Activated CD4-positive, CD25-positive, alpha-beta regulatory T cell treated with anti-CD3 and anti-CD28 coated beads, Interleukin-2, amount 50 U/mL, for 24 hours (primary cell): ENCODE measurements at places on chromosomes 1 and 21.

DNA sequence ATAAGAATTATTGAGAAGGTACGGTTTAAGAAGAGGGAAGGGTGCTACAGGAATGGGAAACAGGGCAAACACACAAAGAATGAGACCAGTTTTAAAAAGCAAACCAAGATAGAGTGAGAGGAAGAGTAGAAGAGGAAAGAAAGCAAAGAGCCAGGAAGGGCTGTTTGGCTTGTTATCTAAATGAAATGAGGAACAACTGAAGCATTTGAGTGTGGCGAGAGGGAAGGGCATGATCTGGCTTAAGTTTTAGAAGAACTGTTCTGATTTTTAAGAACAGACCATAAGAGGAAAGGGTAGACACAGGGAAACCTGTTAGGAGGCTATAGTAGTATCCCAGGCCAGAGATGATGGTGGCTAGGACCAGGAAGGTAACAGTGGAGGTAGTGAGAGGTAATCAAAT lies 73.8 kb downstream of the TUT4 start:
- no peak for ATAC-seq

- peak; percentile 91 for ATAC-seq
Observed at GRCh38 chr1:204806943-204807687, 63.5 kb upstream of the NFASC start.

- no peak for ATAC-seq
Observed at GRCh38 chr1:218711001-218711400, 365.9 kb downstream of the TGFB2 start.

- no peak for ATAC-seq
Observed at GRCh38 chr1:59570524-59570923, 244.2 kb upstream of the HOOK1 start.

- ATAC-seq, result no peak
Observed at GRCh38 chr21:43727519-43728153, 8.7 kb downstream of the PDXK start.

GRCh38 chr1:50852889-50853288 lies 107.2 kb downstream of the FAF1 start:
- no peak for ATAC-seq

GRCh38 chr1:24021403-24022266 lies 41.5 kb upstream of the SRSF10 start:
- ATAC-seq, result no peak

DNA sequence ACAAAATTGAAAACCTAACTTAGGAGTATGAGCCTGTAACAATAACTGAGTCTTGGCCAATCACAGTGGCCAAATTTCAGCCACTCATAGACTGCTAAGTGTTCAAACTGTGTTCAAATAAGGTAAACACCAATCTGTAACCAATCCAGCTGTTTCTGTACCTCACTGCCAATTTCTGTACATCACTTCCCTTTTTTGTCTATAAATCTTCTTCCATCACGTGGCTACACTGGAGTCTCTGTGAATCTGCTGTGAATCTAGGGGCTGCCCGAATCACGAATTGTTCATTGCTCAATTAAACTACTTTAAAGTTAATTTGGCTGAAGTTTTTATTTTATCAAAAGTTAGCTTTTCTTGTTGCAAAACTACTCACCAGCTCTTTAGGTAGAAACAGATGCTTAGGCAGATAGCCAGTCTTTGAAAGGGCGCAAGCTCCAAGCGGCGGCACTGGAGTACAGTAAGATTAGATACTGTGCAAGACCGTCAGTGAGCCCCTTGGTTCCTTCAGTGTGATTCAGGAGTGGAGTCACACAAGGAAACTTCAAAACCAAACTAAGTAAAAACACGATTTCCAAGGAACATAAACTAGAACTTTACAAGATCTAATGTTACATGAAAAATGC lies 43.2 kb upstream of the ADGRL2 start:
- ATAC-seq, result no peak

- no peak for ATAC-seq
Observed at GRCh38 chr1:31748365-31748764, 15.8 kb downstream of the ADGRB2 start.

DNA sequence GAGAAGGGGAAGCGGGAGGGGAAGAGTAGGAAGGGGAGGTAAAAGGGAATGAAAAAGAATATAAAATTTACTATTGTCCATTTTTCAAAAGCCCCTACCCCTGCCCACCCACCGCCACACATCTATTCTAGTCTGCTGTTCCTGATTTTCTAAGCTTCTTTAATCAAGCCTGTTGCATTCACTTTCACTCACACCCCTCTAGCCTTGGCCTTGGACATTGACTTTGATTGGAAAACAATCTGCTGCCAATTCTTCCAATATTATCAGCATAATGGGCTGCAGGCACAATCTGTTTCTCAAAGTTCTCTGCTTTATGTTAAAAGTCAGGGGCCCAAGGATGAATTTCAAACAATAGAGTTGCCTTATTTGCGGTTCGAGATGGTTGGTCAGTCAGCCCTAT lies 281.2 kb downstream of the SETD4 start:
- no peak for ATAC-seq

DNA sequence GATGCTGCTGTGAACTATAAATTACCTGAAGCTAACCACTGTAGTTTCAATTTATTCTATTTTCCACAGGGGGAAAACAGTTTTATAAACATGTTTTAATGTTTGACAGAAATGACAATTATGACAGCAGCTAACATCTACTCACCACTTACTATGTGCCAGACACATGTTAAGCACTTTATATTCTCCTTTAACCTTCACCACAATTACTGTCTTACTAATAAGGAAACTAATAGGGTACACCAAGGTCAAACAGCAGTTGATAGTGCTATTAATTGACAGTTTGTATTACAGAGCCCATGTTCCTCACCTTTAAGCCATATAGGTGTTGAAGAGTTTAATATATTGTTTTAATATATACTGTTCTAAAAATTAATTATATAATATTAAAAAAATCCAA lies 146.4 kb downstream of the EVI5 start:
- no peak for ATAC-seq

DNA sequence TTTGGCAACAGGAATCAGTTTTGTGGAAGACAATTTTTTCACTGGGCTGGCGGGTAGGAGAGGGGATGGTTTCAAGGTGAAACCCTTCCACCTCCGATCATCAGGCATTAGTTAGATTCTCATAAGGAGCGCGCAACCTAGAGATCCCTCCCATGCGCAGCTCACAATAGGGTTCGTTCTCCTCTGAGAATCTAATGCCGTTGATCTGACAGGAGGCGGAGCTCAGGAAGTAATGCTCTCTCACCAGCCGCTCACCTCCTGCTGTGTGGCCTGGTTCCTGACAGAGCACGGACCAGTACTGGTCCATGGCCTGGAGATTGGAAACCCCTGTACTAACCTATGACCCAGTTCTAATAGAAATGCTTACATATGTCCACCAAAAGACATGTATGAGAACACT lies 96.6 kb upstream of the KIAA1614 start:
- ATAC-seq, result no peak

DNA sequence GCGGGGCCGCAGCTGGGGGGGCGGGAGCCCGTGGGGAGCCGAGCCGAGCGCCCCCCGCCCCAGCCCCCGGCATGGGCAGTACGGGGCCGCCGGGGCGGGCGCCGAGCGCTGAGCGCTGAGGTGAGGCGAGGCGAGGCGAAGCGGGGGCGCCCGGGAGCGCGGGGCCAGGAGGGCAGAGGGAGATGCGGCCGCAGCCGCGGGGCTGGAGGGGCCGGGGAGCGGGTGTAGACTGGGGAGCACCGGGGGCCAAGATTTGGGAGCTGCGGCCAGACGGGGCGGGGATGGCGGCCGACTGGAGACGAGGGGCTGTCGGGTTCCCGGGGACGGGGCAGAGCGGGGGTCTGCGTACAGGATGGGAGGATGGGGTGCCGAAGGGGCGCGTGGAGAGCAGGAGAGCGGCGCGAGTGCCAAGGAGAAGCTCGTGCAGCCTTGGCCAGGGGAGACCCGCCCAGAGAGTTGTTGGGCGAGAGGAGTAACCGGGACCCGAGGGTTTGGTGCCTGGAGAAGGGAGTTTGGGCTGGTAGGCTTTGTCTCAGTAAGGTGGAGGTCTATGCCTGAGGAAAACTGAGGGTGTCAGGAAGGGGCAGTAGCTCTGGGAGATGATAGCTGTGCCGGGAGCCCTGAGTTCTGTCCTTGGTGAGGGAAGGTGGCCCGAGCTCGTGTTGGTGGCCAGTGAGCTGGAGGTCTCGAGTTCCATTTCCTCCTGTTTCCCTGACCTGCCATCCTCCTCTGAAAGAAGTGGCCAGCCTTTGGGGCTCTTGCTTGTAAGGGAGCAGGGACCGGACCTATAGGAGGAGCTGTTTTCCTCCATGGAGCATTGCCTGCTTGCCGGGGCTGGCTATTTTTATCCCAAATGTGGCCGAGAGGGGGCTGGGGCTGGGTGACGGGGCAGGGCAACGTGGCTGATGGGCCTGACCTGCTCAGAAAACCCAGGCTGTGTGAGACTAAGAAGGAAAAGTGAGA lies 539 bp downstream of the ATP8B2 start:
- no peak for ATAC-seq

DNA sequence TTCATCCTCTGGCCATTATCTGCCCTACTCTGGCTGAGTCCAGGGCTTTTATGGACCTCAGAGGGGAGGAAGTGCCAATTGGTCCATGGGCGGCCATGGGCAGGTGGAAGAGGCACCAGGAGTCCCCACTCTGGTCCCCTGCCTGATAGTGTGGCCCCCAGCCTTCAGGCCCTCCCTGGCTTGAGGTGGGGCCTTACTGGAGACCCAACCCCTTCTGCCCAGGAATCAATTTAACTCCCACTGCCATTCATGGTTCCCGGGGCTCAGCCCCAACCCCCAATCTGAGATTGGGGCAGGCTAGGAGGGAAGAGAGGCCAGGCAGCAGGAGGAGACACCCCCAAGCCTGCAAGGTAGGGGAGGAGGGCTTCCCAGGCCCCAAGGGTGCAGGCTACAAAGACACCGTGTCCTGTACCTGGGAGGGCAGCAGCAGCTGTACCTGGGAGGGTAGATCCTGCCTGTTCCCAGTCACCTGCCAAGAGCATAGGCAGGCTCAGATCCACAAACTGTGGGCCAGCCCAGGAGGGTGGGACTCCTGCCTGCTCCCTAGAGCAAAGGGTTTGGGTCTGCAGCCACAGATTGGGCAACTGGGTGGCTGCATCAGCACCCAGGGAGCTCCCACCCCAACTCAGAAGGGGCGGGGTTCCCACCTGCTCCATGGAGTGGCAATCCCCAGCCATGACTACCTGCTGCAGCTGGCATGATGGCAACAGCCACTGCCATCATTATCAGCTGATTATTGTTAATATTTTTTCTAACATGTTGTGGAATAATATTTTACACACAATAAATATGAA lies 1044.1 kb upstream of the B3GALT2 start:
- ATAC-seq, result no peak
